ENCODE measurements at places on chromosomes 7 and 10. TPM values are rescaled to one million over a fixed set of nuclear protein-coding genes. Genes with fewer than 3 reads are reported as not detected.

Gene SFMBT2
- 3.9 TPM for total RNA-seq

Gene OR2A7
- 0.64 TPM for total RNA-seq

Gene GFRA1
- total RNA-seq: 24.2 TPM

Gene HPSE2
- total RNA-seq: not detected

Gene CLDN3
- 0.68 TPM for total RNA-seq

GRCh38 chr7:26319636-26320035, 28.0 kb downstream of the SNX10 start:
- no peak overlapping the region for H3K27ac ChIP-seq
- H3K4me1 ChIP-seq: no peaks in the 10 kb centered on the region
- no peak overlapping the region for H3K4me3 ChIP-seq
- DNase-seq: no peak
- H3K36me3 ChIP-seq: no peaks in the 10 kb centered on the region

DNA sequence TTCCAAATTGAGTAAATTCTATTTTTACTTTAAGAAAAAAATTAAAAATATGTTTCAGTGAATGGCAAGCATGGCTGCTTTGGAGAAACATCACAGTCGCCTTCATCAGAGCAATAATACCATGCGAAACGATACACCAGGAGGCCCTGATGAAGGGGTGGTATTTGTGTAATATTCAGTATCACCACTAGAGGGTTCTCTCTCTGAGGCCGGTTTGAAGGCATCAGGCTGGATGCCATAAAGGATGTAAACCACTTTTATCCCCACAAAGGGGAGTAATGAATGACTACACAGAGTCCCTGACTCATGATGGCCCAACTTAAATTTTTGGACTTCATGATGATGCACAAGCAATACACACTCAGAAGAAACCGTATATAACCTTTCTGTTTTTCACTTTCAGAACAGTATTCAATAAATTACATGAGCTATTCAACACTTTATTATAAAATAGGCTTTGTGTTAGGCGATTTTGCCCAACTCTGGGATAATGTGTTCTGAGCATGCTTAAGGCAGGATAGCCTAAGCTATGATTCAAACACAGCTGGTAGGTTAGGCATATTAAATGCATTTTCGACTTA, 95.5 kb downstream of the PPP1R17 start:
- no peak overlapping the region for H3K4me3 ChIP-seq
- no peaks in the 10 kb centered on the region for H3K4me1 ChIP-seq
- H3K36me3 ChIP-seq: no peaks in the 10 kb centered on the region
- H3K27me3 ChIP-seq: no peaks in the 10 kb centered on the region
- peak overlapping the region; percentile 1 for H3K27ac ChIP-seq

DNA sequence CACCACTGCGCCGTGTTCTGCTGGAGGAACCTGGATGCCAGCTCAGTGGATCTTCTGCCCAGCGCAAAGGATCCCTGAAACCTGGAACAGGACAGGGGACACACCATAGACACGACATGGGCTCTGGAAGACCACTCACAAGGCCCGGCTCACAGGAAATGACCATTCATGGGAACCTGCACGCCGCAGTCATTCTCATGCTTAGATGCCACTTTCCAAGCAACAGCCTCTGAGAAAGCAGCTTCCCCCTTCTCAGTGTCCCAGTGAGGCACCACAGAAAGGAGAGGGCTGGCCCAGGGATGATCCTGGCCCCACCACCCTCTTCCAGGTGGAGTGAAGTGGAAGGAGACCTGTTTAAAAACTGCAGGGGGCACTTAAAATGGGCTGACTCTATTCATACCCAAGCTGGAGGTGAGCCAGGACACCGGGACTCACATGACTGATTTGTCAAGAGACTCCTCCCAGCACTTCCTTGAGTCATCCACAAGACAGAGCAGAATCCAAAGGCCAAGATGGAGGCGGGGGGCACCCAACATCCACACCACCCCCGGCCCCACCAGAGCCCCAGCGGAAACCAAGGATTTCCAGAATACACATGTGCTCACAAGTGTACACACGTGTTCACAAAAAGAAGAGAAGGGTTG, 11.2 kb downstream of the CTBP2 start:
- no peaks in the 10 kb centered on the region for H3K27me3 ChIP-seq
- peaks cover 61% of the 10 kb centered on the region for H3K4me1 ChIP-seq
- H3K27ac ChIP-seq: peak overlapping the region; percentile 54
- no peak overlapping the region for H3K4me3 ChIP-seq
- DNase-seq: peak; percentile 68

DNA sequence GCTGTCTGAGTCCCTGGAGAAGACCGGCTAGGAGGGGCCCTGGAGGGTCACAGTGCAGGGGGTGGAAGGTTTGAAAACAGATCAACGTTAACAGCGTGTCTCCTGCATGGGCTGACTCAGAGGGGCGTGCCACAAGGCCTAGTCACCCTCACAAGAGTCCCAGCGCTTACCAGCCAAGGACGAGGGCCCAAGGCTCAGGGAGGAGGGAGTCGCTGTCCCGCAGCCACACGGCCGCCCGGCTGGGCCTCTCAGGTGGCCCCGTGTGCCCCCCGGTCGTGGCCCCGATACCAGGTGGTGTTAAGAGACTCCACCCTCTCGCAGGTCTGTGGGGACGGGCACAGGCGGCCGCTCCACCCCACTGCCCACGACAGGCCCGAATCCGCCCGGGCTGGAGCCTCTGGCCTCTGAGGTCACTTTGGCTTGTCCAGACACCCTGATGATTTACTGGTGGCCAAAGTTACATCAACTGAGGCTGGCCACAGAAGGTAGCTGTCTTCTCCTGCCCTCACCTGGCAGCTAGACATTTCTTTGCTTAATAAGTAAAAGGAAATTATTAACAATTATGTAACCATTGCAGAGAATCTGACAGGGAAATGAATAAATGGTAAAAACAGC, 34.0 kb downstream of the FAM20C start:
- peaks cover 3% of the 10 kb centered on the region for H3K36me3 ChIP-seq
- peak overlapping the region; percentile 50 for H3K27ac ChIP-seq
- peak; percentile 82 for DNase-seq
- no peak overlapping the region for H3K4me3 ChIP-seq
- H3K4me1 ChIP-seq: peaks cover 38% of the 10 kb centered on the region

- no peaks in the 10 kb centered on the region for H3K36me3 ChIP-seq
- H3K27ac ChIP-seq: no peak overlapping the region
- peaks cover 43% of the 10 kb centered on the region for H3K27me3 ChIP-seq
- H3K4me1 ChIP-seq: peaks cover 22% of the 10 kb centered on the region
Measured at GRCh38 chr10:44198096-44198779, 186.7 kb downstream of the CXCL12 start.

GRCh38 chr10:122199070-122199469, 72.0 kb upstream of the BTBD16 start:
- no peaks in the 10 kb centered on the region for H3K4me1 ChIP-seq
- H3K27me3 ChIP-seq: no peaks in the 10 kb centered on the region
- no peaks in the 10 kb centered on the region for H3K36me3 ChIP-seq
- no peak overlapping the region for H3K4me3 ChIP-seq
- DNase-seq: no peak

GRCh38 chr10:89120931-89121763, 86.0 kb downstream of the CH25H start:
- no peaks in the 10 kb centered on the region for H3K27me3 ChIP-seq
- no peak overlapping the region for H3K27ac ChIP-seq
- peaks cover 3% of the 10 kb centered on the region for H3K4me1 ChIP-seq
- H3K4me3 ChIP-seq: no peak overlapping the region

DNA sequence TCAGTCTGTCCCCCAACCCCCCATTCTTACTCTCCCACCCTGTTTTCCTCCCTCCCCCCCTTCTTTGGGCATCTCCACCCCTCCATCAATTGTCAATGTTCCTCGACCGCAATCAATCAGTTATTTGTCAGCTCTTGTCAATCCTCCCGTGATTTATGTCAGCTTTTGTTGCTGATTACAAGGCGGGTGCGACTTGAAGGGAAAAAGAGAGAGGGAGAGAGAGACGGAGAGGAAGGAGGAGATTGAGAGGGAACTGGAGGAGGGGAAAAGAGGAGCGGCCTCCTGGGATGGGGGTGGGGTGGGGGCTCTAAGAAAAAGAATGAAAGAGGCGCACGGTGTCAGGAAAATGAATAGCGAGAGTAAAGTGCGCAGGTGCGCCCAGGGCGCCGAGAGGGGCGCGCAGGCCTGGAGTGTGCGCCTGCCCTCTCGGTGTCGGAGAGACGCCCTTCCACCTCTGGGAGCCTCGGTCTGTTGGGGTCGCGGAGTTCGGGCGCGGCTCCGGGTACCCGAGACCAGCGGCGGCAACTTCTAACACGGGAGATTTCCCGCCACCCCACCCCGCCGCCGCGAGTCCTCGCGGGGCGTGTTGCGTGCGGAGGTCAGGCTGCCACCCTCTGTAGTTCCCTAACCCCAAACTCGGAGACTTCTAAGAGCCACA, 1.1 kb upstream of the ZNF503 start:
- peaks cover 35% of the 10 kb centered on the region for H3K27me3 ChIP-seq
- no peak for DNase-seq
- peaks cover 23% of the 10 kb centered on the region for H3K4me1 ChIP-seq
- no peaks in the 10 kb centered on the region for H3K36me3 ChIP-seq
- peak overlapping the region; percentile 89 for H3K4me3 ChIP-seq

DNA sequence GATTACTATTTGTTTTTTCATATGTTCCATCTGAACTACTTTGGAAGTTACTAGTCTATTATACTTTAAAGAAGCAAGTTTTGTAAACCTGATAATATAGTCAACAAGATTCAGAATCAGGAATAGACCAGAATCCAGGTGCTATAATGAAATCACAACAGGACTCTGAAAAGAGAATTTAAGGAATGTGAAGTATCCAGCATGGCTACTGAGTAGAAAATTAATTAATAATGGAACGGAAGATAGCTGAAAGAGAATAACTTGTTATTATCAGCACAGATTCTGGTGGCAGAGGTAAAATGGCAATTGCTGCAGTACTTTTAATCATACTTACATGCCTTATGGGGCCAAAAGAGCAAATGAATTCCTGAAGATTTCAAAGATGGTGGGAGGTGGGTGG, 43.1 kb upstream of the CHCHD3 start:
- H3K27ac ChIP-seq: no peak overlapping the region
- no peaks in the 10 kb centered on the region for H3K36me3 ChIP-seq

DNA sequence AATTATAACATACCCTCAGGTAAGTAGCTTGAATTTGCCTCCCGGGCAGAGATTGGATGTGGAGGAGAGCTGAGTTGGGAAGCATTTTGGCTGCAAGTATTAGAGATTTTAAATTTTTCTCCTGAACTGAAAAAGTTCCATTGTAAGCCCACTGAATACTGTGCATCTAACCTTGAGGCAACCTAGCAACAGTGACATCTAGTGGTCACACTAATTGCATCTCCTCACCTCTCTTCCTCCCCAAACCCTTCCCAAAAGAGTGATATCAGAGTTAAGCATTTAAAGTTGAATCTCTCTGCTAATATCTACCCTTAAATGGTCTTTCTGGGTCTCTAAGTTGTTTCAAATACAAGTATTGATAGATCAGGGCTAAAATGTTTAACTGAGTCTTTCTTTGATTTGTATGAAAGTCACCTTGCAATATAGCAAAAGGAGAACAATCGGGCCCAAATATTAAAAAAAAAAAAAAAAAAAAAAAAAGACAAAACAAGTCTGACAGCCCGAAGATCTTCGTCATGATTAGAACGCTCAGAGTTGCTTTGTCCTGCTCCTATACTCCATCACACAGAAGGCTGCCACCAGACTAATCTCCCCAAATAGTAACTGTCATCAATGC, 40.4 kb upstream of the DLX5 start:
- peak; percentile 22 for DNase-seq
- H3K4me1 ChIP-seq: no peaks in the 10 kb centered on the region
- no peak overlapping the region for H3K4me3 ChIP-seq
- H3K27me3 ChIP-seq: no peaks in the 10 kb centered on the region
- no peaks in the 10 kb centered on the region for H3K36me3 ChIP-seq

GRCh38 chr10:35027567-35027966, 62.6 kb downstream of the CUL2 start:
- peaks cover 21% of the 10 kb centered on the region for H3K36me3 ChIP-seq
- no peak overlapping the region for H3K4me3 ChIP-seq
- DNase-seq: peak; percentile 23
- H3K27ac ChIP-seq: no peak overlapping the region

- H3K27ac ChIP-seq: no peak overlapping the region
- H3K4me1 ChIP-seq: no peaks in the 10 kb centered on the region
- no peaks in the 10 kb centered on the region for H3K27me3 ChIP-seq
- no peaks in the 10 kb centered on the region for H3K36me3 ChIP-seq
- DNase-seq: no peak
- no peak overlapping the region for H3K4me3 ChIP-seq
Measured at GRCh38 chr10:44427037-44427436, 42.1 kb upstream of the CXCL12 start.

DNA sequence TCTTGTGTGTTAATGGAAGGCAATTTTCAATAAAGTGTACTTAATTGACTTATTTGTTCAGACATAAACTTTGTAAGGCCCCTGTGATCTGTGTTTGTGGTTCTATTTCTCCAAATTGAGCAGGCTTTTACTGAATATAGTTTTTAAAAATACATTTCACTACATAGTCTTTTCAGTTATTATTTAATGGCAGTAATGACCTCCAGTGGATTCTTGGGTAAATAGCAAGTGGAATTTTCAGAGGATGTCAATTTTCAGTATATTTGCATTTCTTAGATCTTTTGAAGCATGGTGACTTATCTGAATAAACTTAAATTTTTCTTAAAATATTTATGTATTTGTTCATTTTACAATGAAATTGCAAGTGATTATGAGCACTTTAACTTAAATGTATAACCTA, 203.1 kb upstream of the PCLO start:
- H3K27me3 ChIP-seq: no peaks in the 10 kb centered on the region
- no peaks in the 10 kb centered on the region for H3K36me3 ChIP-seq
- no peak overlapping the region for H3K4me3 ChIP-seq
- no peak for DNase-seq
- no peaks in the 10 kb centered on the region for H3K4me1 ChIP-seq

DNA sequence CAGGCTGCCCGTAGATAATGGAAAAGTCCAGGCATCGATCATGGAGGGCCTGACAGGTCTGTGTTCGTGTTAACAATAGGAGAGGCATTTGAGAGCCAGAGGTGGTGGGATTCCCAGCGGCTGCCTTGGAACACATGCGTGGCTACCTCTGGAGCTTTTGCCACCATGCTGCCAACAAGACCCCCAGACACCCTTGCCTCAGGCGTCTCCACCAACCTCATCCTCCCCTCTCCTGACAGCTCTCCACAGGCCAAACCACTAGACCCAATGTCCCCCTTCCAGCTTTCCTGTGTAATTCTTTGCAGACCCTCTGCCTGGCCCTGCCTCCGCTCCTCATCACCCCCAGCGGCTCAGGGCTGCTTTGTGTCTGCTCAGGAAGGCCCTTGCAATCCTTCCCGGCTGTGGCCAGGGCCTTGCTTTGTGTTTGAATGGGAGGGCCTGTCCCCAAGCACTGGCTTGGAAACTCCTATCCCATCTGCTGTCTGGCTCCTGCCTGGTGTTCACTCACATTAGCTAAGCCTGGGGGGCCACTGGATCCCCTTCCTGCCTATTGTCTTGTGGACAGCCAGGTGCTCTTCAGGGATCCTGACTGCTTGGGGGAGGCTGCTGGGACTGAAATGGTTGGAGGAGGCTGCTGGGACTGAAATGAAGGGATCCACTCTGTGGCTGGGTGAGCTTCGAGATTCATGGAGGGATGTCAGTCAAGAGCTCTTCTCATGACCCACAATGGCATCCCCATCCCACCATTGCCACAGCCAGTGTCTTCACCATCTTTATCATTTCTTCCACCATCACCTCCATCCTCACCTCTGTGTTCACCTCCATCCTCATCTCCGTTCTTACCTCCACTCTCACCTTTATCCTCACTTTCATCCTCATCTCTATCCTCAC, 60.8 kb upstream of the ELN start:
- no peak overlapping the region for H3K27ac ChIP-seq
- no peak for DNase-seq
- H3K4me1 ChIP-seq: no peaks in the 10 kb centered on the region
- no peaks in the 10 kb centered on the region for H3K36me3 ChIP-seq
- H3K4me3 ChIP-seq: no peak overlapping the region
